ENCODE measurements at places on chromosomes 5 and 9.

GRCh38 chr9:129309906-129310305 lies 131.8 kb upstream of the IER5L start:
- DNase-seq: no peak

GRCh38 chr9:31588756-31589155 lies 795.7 kb upstream of the ACO1 start:
- DNase-seq: no peak

DNA sequence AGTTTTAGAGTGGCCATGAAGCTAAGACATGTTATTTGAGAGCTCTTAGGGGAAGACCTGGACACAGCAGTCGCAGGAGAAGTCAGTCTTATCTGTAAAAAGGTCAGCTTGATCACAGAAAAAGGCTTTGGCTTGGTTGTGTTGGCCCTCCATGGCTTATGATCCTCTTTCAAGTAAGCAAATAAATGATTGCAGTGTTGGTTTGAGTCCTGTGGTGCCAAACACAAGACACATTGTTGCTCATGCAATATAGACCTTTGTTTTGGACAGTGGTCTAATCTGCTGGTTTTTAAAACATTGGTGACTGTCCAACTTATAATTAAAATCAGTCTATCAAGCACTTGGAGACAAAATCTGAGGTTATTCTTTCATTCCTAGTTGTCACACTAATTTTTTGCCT lies 54.0 kb downstream of the DOCK8 start:
- DNase-seq: no peak

GRCh38 chr5:458547-459353 lies 15.8 kb downstream of the EXOC3 start:
- no peak for DNase-seq

DNA sequence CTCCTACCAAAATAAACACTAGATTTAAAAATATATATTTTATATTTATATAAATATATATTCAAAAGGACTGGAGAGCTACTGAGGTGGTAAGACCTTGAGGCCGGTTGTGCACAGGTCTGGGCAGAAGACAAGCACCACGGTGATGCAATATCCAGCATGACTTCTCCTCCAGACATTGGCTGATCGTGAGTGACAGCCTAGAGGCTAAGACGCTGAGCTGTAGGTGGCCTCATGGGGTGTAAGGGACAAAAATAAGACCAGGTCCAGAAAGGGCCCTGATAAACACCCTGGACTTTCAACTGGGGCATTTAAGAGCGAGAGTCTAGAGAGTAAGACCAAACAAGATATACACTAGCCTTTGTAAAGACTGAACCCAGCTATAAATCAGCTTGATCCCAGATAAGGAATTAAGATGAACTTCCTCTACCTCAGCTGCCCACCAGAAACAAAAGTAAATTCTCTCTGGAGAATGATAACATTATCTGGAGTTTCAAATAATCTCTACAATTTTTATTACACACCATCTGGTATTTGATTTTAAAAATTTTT lies 14.2 kb upstream of the C5orf47 start:
- DNase-seq: no peak

- DNase-seq: no peak
These were observed 61.8 kb downstream of the SLC36A1 start for GRCh38 chr5:151509231-151509630.

DNA sequence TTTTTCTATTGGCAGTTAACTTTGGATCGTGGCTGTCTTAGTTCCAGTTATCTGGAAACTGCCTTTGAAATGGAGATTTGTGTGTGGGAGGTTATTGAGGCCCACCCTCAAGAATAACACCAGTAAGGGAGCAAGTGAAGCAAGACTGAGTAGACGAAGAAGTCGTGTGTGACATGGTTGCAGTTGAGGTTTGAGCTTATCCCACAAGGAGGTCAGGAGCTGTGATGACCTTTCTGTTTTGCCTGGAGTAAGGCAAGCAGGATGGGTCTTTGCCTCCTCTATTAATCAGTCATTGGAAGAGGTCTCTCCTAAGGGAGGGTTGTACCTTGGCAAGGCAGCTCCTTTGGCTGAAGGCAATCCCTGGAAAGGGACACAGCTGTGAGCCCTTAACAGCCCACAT lies 49.6 kb upstream of the CTXN3 start:
- no peak for DNase-seq

- DNase-seq: no peak
These were observed 115.3 kb upstream of the ITGA1 start for GRCh38 chr5:52672459-52672858.

GRCh38 chr5:96629774-96630173 lies 32.4 kb upstream of the CAST start:
- DNase-seq: no peak

DNA sequence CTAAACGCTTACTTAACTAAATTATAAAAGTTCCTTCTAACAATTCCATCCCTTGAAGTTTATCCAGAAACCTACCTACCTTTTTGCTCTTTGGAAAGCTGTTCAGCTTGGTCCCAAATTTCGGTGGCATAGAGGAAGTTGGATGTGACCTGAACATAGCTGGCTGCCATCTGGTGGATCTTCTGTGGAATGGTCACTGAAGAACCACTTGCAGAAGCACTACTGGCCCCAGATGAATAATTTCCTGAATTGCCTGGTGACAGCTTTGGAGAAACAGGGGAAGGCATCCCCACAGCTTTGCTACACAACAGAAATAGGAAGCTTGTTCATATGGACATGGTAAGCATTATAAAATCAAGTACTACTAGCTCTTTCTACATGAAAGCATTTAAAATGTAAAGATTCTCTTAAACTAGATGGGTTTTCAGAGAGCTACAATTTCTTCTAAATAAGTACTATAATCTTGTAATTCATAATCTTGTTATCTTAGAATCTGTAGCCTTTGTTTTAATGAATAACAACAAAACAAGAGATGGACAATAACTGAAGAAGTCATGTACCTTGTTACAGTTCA lies 9.9 kb downstream of the LEAP2 start:
- peak; percentile 83 for DNase-seq

DNA sequence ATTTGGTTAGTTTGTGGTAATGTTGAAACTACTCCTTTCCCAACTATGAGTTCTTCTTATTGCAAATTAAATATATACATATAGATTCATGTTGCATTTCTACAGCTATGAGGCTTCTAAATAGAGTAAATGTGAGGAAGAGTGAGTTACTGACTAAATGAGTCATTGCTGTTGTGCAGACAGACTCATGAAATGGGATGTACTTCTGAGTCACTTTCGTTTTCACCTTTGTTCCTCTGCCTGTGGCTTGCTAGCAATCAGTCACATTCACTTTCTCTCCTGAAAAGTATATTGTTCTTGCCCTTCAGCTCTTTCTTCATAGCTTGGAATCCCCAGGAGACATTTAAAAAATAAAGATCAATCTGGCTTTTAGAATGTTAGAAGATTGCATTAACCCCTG lies 295.5 kb upstream of the SMC2 start:
- no peak for DNase-seq

DNA sequence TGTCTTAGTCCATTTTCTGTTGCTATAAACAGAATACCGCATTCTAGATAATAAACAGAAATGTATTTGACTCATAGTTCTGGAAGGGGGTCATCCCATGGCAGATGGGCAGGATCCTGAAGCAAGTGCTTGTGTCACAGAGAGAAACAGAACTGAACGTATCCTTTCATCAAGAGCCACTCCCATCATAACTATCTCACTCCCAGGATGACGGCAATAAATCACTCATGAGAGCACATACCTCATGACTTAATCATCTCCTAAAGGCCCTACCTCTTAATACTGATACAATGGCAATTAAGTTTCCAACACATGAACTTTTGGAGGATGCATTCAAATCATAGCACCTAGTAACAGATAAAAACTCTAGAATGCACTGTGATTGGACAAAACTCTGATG lies 142.9 kb downstream of the CAMK4 start:
- no peak for DNase-seq

DNA sequence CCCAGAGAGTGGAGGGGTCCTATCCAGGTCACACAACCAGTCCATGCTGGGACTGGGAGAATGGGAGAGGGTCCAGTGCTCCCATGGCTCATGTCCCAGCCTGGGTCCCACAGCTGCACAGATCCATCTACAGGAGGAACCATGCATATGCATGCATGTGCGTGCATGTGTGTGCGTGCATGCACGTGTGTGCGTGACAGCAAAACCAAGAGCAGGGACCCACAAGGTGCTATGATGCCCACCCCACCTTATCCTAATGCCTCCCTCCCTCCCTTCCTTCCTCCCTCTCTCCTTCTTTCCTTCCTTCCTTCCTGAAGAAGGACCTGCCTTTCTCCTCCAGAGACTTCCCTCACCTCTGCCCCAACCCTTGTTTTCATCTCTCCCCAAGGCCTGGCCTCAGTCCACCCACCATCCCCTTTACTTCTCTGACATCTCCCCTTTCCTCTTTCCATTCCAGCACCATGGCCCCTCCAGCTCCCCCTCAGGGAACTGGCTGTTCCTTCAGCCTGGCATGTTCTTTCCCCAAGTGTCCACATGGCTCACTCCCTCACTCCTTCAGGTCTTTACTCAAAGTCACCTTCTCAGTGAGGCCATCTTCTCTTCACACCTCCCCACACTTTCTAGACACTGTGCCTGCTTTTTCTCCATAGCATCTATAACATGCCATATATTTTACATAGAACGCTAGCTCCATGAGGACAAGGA lies 21.8 kb downstream of the AQP7 start:
- DNase-seq: no peak
